ENCODE measurements at places on chromosomes 5 and 9. TPM values are rescaled to one million over a fixed set of nuclear protein-coding genes. Genes with fewer than 3 reads are reported as not detected.

GRCh38 chr5:108681079-108681921, 66.4 kb upstream of the FER start:
- DNase-seq: peak; percentile 56

DNA sequence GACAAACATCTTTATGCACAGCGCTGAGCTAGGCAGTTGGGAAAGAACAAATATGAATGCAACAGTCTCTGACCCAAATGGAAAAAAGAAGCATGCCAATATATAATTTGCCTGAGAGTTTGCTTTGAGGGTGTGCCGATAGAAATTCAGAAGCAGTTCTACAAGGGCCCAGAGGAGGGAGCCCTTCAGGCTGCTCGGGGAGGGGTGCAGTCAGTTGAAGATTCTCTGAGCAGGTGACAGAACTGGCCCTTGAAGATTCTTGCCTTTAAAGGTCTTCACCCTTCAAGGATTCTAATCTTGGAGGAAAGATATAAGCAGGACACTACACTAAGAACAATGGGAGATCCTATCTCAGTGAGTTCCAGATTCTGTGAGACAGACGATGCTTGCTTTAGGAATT, 3.7 kb upstream of the PAPPA start:
- no peak for DNase-seq

DNA sequence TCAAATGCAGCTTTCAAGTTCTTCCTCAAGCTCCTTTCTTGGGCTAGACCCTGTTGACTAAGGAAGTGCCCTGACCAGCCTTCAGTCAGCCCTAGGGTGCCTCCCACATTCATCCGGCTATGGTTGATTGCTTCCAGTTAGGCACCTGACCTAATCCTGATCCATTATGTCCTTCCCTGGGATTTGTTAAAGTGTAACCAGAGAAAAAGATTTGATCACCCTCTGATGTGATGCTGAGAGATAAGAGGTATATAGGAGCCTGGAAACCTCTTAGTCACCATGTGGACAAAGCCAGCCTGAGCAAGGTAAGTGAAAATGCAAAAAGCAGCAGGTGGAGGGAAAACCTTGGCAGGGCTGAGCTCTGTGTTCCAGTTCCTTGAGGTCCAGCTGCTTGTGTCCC, 178.8 kb upstream of the ERCC6L2 start:
- DNase-seq: no peak

DNA sequence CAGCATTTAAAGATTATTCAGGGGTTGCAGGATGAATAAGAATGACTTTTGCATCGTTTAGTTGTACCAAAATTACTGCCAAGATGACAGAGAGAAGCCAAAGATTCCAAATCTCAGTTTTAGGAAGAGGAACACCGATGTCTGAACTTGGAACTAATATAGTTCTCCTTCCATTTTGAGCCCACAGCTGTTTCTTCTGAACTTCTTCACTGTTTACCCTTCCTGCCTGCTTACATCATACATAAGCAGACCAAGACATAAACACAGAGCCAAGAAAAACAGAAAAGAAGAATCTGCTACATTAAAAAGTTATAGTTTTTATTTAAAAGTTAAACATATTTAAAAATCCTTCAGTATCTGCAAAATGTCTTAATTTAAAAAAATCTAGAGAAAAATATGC, 146.9 kb upstream of the RAPGEF1 start:
- peak; percentile 9 for DNase-seq

The POU5F2 gene
- total RNA-seq: 0.54 TPM

GRCh38 chr9:12818431-12819000, 43.7 kb downstream of the LURAP1L start:
- peak; percentile 77 for DNase-seq

DNA sequence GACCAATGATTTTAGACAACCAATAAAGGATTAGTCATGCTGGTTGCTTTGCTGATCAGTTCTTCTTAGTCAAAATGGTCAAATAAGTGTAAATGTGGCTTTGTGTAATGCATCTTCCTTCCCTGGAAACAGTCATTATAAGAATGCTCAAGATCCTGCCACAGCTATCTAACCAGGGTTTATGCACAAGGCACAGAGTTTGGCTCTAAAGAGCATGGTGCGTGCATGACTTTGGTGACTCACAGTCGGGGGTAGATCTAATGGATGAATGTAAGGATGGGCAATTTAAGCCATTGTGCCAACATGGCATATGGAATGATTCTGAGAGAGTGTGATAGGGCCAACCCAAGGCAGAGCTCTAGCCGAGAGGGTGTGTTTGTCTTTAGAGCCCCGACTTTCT, 6.5 kb downstream of the LIX1 start:
- DNase-seq: no peak

GRCh38 chr5:81779125-81779915, 28.4 kb upstream of the SSBP2 start:
- no peak for DNase-seq

GRCh38 chr5:122173474-122174415, 44.4 kb downstream of the ZNF474 start:
- DNase-seq: no peak

DNA sequence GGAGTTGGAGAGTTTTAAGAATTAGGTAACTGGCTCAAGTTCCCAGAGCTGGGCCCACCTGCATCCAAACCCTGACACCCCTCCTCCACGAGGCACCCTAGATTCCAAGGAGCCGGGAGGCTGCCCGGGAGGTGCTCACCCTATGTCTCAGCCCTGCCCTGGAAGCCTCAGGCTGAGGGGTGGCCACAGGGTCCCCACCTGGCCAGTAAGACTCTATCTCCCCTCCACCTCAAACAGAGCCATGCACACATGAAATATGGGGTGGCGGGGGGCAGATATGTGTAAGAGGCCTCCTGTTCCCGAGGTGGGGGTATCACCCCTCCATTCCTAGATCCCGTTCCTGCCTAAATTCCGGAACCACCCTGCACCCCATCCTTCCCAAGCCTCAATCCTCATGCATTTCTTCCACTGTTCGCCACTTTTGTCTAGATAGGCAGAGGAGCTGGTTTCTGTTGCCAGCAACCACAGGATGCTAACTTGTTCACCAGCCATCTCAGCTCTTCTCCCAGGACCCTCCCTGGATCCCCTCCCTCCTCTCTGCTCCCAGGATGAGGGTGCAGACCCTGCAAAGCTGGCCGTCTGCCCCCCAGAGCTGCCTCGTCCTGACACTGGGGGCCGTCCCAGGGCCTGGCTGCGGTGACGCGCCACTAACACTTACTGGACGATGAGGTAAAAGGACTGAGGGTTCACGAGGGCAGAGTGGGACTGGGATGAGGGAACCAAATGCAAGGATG, 44.1 kb downstream of the COL23A1 start:
- no peak for DNase-seq

Data from astrocyte (in vitro differentiated cells and primary cell).